COR-L47 (cell line): ENCODE measurements at places on chromosomes 5 and 9.

- DNase-seq = no peak
These were observed 218.1 kb downstream of the AUH start for GRCh38 chr9:91143642-91144041.

DNA sequence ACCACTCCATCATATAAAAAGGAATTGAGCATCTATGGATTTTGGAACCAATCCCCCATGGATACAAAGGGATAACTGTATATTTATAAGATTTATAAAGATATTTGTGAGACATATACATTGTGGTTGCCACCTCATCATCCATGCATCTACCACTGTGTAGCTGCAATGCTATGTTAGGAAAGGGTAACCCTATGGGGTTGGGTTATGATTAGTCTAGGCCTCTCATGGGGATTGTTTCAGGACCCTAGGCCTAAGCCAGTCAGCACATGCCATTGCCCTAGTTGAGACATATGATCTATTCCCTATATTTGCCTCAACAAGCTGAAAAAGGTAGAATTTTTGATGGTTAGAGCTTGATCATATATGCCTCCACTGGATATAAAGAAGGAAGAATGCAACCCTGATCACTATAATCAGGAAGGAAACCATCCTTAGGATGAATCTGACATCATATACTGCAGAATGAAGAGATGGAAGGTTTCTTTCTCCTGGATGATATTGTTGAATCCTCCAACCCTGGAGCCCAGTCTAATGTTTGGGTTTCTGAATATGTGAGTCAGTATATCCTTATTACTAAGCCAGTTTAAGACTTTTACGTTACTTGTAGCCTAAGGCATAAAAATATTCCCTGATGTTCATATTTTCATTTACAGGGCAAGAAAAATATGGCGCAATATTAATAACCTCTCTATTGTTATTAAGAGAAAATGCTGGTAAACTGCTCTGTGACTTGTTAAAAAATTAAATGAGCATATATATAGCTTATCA, 94.2 kb downstream of the ADAMTS19 start:
- DNase-seq = no peak

DNA sequence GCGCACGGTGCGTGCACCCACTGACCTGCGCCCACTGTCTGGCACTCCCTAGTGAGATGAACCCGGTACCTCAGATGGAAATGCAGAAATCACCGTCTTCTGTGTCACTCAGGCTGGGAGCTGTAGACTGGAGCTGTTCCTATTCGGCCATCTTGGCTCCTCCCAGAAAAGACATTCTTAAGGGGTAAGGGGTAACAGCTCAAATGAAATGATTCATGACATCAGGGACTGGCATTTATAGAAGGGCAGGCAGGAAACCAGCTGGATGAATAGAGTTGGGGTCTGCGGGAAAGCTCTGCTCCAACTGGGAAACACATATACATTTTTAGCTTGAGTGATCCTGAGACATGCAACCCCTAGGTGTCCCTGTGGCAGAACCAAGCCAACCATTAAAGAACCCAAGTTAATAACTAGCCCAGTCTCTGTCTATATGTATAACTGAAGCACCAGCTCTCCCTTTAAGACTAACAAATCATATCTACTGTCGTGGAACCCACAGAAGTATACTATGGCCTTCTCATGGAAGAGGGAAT, 119.3 kb downstream of the LMNB1 start:
- no peak for DNase-seq

- no peak for DNase-seq
These were observed 13.4 kb upstream of the PCSK5 start for GRCh38 chr9:75876999-75877640.

DNA sequence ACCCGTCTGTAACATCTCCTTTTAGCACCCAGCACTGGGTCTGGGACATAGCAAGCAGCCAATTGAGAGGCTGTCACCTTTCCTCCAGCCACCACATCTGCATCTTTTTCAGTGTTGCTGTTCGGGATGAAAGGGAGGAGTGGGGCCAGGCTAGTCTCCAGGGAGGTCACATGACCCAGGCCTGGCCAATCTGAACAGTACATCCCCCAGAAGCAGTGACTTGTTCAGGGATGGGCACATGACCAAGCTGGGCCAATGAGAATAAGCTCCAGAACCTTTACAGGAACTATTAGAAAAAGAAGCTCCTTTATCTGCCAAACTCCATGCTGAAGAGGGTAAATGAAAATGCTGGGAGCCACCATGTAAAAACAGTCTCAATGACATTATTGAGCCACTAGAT, 359.0 kb downstream of the SLIT3 start:
- no peak for DNase-seq

DNA sequence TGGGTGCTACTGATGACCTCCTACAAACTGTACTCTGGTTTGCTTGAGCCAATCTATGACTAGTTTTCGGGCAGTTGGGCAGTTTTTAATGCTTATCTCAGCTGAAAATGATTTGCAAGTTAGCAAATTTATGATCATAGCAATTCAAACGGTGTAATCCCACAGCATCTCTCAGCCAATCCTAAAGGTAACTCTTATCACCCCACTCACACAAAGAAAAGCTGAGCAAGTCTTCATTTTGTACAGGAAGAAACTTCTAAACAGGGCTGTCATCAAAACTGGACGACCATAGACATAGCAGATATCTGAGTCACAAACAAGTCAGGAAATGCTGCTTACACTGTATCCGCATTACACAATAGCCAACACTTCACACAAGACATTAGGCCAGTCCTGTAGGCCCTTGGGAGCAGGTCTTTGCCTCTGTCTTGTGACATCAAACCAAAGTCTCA, 2.6 kb upstream of the ENC1 start:
- no peak for DNase-seq

GRCh38 chr9:70413464-70413798, 1.0 kb downstream of the KLF9 start:
- DNase-seq = peak; percentile 23
